ENCODE measurements at places on chromosomes 1 and 21. TPM values are rescaled to one million over a fixed set of nuclear protein-coding genes. Genes with fewer than 3 reads are reported as not detected.
A peak's percentile ranks its signal among the peaks of the same experiment; 100 is the strongest.

HCRTR1 gene
- not detected for total RNA-seq

CELA3A gene
- not detected for total RNA-seq

SLC22A15 gene
- 2.5 TPM for total RNA-seq

DNA sequence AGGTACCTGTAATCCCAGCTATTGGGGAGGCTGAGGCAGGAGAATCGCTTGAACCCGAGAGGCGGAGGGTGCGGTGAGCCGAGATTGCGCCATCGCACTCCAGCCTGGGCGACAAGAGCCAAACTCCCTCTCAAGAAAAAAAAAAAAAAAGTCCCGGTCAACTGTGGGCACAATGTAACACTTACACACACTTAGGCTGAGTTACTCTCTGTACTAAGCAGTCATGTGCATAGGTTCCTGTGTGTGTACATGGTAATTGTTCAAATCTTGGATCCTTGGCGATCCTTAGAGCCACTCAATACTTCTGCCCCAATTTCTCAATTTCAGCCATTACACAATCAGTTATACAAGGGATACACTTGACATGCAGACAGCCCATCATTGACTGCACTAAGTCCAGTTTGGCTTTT is 11.6 kb downstream of the SDCCAG8 start:
- no peak for DNase-seq

- peak; percentile 15 for DNase-seq
Observed at GRCh38 chr1:18581420-18581880, 49.2 kb upstream of the PAX7 start.

All from transverse colon (tissue), 4 donors.